ENCODE measurements at places on chromosomes 1 and 21.
A peak's percentile ranks its signal among the peaks of the same experiment; 100 is the strongest.

- DNase-seq: no peak
These were observed 33.1 kb upstream of the SRRM1 start for GRCh38 chr1:24609949-24610517.

GRCh38 chr1:197140121-197140520 is 6.3 kb downstream of the ASPM start:
- no peak for DNase-seq

DNA sequence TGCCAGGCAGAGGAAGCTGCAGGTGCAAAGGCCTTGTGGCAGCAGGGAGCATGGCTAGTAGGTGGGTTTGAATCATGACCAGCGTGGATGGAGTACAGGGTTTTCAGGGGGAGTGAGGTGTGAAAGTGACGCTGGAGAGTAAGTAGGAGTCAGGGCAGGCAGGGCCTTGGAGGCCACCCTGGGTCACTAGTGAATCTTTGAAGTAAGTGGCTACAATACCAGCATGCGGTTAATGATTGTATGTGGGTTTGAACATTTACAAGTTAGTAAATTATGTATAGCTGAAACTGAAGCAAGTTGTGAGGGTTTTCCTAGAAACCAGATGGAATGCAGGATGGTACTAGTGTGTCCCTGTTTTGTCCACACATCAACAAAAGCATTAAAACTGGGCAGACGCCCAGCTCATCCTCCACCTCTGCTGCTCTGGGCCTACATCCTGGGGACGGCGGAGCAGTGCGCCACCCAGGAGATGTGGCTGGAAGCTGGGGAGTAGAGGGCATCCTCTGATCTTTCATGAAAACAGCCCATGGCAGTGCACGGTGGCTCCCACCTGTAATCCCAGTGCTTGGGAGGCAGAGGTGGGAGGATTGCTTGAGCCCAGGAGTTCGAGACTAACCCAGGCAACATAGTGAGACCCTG is 41.2 kb upstream of the B3GALNT2 start:
- DNase-seq: no peak

- DNase-seq: no peak
These were observed 2.0 kb downstream of the S100A6 start for GRCh38 chr1:153533689-153534201.

- no peak for DNase-seq
These were observed 248.3 kb upstream of the NEGR1 start for GRCh38 chr1:72530646-72531045.

GRCh38 chr1:212118167-212118871 is 82.8 kb downstream of the DTL start:
- no peak for DNase-seq

DNA sequence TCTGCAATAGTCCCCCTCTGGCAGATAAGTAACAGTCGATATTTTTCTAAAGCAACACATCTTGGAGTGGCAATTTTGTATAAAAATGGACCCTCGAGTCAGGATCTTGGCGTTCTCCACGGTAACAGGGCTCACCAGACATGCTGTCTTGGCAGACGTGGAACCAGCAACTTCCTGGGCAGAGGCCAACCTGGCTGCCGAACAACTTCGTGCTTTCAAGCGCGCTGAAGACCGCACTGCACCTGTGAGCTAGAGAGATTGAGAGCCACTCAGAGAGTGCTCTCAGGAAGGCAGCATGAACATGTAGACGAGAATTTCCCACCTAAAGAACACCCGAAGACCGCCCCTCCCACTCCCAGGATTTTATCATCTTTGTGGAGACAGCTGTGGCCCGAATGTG is 7.3 kb downstream of the C1orf174 start:
- no peak for DNase-seq

DNA sequence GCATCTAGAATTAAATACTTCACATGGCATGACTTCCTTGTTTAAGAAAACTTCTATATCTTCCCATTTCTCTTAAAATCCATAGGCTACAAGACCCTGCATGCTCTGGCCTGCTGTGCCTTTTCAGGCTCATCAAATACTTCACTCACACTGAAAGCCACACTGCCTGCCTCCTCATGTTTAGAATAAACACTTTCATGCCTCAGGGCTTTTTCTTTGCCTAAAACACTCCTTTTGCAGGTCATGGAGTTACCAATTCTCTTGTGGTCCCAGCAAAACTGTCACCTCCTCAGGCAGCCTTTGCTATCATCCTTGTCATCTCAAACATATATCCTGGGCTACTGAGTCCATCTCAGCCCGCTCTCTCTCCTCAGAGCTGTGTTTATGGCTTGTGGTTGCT is 5.5 kb downstream of the SGIP1 start:
- DNase-seq: no peak

DNA sequence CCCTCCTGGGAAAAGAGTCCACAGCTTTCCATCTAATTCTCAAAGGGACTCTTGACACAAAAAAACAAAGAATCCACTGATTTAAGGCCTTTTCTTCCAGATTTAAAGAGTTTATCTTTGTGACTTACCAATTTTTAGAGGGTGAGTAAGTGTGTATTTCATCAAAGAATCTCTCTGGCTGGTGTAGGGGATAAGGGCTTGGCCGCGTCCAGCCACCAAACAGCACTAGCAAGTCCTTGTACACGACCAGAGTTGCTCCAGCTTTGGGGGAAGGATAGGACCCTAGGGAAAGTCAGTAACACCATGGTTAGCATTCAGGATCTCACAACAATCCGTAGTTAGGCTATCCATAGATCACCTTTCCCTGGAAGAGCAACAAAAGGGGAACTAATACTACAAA is 19.5 kb upstream of the CPLANE2 start:
- no peak for DNase-seq

GRCh38 chr1:232196042-232196441 is 433.9 kb downstream of the SIPA1L2 start:
- no peak for DNase-seq

DNA sequence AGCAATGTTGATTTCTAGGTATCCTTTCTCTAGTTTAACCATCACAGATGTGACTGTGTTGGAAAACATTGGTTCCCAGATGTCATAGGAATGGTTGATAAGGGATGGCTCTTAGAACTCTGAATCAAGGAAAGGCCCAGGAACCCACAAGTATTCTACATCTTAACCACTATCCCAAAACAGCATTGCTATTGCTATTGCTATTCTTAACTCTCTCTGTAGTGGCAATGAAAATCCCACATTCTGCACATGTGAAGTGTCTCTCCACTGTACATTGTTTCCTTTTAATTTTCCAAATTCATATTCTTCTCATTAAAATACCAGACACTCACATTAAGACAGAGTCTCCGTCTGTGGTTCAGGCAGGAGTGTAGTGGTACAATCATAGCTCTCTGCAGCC is 420.4 kb upstream of the RUNX1 start:
- no peak for DNase-seq

GRCh38 chr1:46179138-46180081 is 3.1 kb upstream of the P3R3URF start:
- peak; percentile 72 for DNase-seq

- DNase-seq: no peak
These were observed 411.9 kb downstream of the ZP4 start for GRCh38 chr1:237478842-237479241.

DNA sequence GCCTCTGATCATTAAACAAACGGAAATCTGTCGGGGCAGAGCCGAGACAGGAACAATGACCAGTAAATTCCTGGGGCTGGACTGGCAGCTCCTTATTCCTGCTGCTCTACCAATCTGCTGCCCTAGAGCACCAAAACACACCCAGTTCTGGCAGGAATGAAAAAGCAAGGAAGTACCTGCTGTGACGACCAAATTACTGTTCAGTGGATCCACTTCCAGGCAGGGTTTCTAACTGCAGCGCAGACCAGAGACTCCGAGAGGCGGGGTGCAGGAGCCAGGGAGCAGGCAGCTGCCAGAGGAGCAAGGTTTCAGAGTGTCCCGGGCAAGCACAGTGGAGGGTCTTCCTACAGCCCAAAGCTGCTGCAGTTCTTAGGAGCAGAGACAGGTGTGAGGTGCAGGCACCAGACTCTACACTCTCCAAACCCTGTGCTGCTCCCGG is 32.4 kb downstream of the KANK4 start:
- DNase-seq: peak; percentile 41

- DNase-seq: no peak
These were observed 254.3 kb upstream of the DAB1 start for GRCh38 chr1:57678138-57678537.

DNA sequence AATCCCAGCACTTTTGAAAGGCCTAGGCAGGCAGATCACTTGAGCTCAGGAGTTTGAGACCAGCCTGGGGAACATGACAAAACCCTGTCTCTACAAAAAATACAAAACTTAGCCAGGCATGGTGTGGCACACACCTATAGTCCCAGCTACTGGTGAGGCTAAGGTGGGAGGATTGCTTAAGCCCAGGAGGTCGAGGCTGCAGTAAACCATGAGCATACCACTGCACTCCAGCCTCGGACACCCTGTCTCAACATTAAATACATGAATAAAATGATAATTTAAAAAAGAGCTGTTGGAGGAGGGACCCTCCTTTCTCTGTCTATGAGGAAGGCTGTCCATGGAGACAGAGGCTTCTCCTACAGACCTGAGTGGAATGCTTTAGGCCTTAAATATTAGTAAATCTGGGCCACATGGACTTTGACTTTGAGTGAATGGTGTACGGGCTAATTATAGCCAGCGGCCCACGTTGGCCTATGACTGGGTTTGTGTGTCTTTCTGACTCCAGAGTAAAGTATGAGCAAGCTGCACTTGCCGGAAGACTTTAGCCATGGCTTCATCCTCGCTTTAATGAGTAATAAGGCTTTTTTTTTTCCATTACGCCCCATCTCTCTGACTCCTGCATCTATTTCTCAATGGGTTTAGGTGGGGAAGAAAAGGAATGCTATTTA is 21.3 kb downstream of the RAB3B start:
- DNase-seq: no peak

DNA sequence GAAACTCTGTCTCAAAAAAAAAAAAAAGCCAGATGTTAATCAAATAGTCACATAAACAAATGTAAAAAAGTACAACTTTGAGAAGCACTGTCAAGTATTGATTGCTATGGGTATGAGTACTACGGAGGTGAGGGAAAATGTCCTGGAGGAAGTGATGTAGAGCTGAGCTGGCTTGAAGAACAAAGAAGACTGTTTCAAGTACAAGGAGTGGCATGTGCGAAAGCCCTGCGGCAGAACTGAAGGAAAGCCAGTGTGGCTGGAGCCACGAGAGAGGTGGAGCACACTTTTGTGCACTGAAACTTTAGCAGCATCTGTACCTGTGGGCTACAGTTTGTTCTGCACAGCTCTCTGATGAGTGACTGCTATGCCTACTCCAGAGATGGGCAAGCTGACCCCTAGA is 5.4 kb upstream of the RPS6KA1 start:
- no peak for DNase-seq

DNA sequence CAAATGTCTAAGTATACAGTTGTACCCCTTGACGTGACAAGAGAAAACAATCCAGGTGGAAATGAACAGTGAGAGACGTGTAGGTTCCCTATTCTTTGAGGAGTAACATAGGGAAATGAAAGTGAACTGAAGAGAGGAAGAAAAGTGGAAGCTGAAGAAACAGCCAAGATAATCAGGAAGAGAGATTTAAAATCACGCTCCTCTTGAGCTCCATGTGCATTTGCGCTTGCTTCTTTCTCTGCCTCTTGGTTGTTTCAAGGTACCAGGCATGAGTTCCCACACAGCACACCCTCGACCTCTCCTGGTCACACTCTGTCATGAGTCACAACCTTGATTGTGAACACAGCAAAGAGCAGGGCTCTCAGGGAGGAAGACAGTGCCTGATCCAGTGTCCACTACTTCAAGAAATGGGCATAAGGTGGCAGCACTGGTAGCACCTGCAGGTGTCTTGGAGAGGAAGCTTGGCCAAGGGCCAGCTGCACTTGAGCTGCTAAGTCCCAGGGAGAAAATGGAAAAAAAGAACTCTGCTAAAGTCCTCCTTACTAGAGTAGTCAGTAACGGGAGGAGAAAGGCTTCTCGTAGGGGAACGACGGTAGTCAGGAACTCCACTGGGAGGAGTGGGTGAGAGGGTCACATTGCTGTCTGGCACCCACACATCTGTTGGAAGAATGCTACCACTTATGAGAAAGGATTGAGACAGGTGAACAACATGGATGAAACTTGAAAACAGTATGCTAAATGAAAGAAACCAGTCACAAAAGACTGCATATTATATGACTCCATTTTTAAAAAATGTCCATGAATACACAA is 18.3 kb upstream of the ARID1A start:
- no peak for DNase-seq

- no peak for DNase-seq
These were observed 384.0 kb downstream of the LTN1 start for GRCh38 chr21:28608646-28609045.

- DNase-seq: peak; percentile 64
These were observed 46.1 kb downstream of the NPHS2 start for GRCh38 chr1:179529482-179530195.

- no peak for DNase-seq
These were observed 11.0 kb upstream of the TFF1 start for GRCh38 chr21:42377211-42377950.

DNA sequence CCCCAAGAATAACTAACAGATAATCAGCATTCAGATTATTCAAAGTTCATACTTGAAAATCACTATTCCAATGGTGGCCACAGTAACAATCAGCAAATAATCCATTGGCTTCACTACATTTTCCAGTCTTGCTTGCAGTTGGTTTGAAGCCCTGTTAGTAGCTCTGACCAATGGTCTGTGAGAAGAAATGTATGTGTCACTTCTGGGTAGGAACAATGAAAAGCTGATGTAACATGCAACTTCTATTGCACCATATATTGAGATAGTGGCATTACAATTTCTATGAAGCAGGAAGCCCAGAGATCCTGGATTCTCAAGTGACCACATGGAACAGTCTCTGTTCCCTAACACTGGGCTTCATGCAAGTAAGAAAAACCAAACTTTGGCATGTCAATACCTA is 250.9 kb upstream of the DAB1 start:
- no peak for DNase-seq

DNA sequence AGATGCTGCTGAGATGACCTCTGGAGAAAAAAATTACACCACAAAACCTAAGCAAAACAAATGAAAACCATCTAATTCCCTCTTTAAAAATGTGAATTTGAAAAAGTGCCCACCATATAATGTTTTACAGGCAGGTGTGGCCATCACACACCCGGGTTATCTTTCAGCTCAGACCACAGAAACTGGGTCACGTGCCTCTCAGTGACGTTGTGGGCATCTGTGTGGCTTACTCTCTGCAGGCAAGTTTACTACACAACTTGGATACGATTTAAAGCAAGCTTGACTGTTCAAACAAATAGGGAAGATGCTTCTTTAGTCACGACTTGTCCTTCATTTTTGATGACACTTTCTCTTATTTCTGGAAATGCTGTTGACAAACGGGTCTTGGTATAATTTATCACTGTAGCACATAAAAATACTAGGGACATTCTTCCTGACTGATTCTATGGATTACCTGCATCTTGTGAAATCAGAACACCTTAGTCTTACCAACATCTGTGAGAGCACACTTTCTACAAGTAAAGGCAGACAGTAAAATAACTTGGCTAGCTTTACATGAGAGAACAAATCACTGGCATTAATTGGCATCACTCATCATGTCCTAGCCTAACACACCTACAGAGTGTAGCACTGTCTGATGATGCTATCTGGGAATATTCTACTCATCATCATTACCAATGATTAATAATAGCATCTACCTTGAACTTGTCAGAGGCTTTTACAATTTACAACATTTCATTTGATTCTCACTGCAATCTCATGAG is 89.3 kb upstream of the EDEM3 start:
- DNase-seq: no peak

Measured in iPS DF 6.9 (cell line).